Vagina (tissue), 2 donors: ENCODE measurements at places on chromosomes 11 and 22. TPM values are rescaled to one million over a fixed set of nuclear protein-coding genes. Genes with fewer than 3 reads are reported as not detected.

Gene CARD10
- total RNA-seq, result 11.0 TPM

Gene GLB1L2
- 2.0 TPM for total RNA-seq

- H3K27ac ChIP-seq, result no peak overlapping the region
- H3K27me3 ChIP-seq, result no peaks in the 10 kb centered on the region
- H3K36me3 ChIP-seq, result no peaks in the 10 kb centered on the region
- no peak for DNase-seq
Observed at GRCh38 chr11:16096336-16096735, 260.0 kb downstream of the SOX6 start.

DNA sequence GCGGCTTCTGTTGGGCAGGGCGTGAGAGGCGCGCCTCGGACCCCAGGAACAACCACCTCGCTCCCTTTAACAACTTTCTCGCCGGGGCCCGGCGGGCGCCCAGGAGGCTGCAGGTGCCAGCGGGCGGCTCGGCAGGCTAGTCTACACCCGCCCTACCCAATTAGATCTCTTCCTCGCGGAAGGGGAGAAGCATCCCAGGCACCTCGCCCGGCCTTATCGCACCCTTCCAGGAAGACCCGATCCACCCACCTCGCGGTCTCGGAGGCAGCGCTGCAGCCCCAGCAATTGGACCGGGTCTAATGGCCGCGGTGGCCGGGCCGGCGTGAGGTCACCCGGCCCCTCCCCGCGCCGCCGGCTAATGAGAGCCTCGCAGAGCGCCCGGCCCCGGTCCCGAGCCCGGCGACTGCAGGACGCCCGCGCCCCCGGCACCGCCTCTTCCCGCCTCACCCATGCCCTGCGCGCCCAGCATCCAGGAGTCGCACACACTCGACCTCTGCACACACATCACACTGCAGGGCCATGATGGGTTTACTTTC lies at the start of gene PLAAT3:
Gene PLAAT3, minus strand, starts transcription at position 298 of the 536 bp plus-strand sequence. CDS start 419 bp downstream, outside the sequence.
- peak within 1 kb of the TSS; percentile 67 for H3K27ac ChIP-seq
- no peaks in the 10 kb centered on the region for H3K36me3 ChIP-seq

- no peak overlapping the region for H3K27ac ChIP-seq
- H3K4me3 ChIP-seq, result no peak overlapping the region
- no peaks in the 10 kb centered on the region for H3K36me3 ChIP-seq
- no peak for DNase-seq
- no peaks in the 10 kb centered on the region for H3K27me3 ChIP-seq
Observed at GRCh38 chr11:117819096-117820040, 5.2 kb downstream of the FXYD2 start.

DNA sequence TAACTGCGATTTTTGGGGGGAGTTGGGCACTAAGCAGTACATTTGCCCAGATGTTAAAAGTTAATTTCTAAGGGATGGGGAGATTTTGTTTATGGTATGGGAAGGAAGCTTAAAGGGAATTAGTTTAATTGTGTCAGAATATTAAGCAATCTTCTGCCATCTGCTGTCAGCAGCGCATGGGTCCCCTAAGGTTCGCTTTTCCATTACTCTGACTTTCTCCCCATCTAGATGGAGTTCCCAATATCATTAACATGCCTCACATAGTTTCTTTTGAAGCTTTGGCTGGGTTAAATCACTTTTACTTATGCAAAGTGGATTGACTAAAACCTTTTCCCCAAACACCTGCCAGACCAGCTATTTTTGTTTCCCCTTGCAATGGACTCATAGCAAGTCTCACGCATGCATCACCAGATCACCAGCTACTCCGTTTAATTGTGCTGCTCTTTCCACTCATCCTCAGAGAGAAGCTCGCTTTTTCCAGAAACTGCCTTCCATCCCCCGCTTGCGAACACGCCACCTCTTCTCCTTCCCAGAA lies 172.7 kb downstream of the FAT3 start:
- H3K27ac ChIP-seq, result no peak overlapping the region
- no peak for DNase-seq
- no peak overlapping the region for H3K4me3 ChIP-seq
- H3K4me1 ChIP-seq, result no peaks in the 10 kb centered on the region
- H3K36me3 ChIP-seq, result no peaks in the 10 kb centered on the region

DNA sequence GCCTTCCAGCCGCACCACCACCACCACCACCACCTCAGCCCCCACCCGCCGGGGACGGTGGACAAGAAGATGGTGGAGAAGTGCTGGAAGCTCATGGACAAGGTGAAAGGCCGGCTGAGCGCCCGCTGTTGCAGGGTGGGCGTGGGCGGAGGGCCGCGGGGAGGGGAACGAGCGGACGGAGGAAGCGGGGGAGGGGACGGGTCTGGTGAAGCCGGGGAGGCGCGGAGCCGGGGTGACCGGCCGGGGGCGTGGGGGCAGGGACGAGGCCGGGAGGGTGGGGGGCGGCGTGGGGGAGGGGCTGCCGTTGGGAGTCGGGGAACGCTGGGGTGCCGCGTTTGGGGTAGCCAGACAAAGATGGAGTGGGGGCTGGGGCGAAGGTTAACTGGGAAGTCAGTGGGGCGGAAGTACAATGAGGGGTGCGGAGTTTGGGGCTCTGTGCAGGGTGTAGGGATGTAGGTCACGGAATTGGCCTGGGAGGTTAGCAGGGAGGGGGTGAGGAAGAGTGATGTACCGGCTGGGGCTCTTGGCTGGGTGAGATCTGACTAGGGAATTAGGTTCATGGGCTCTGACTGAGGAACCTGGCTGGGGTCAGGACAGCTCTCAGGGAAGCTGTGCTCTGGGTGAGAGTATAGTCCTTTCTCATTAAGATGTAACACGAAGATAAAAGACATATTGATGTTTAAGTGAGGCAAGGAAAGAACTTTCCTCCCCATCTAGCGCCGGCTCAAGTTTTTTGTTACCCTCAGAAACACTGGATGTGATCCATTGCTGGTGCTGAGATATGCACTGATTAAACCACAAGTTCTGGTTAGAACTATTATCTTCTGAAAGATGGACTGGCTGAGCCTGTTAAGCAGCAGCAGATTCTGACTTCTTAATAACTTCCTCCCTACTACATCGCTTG lies 624 bp downstream of the CBL start:
- H3K36me3 ChIP-seq, result no peaks in the 10 kb centered on the region
- no peaks in the 10 kb centered on the region for H3K27me3 ChIP-seq
- H3K4me1 ChIP-seq, result peaks cover 23% of the 10 kb centered on the region
- peak overlapping the region; percentile 95 for H3K27ac ChIP-seq

Gene SLC16A8
- total RNA-seq, result 0.98 TPM

DNA sequence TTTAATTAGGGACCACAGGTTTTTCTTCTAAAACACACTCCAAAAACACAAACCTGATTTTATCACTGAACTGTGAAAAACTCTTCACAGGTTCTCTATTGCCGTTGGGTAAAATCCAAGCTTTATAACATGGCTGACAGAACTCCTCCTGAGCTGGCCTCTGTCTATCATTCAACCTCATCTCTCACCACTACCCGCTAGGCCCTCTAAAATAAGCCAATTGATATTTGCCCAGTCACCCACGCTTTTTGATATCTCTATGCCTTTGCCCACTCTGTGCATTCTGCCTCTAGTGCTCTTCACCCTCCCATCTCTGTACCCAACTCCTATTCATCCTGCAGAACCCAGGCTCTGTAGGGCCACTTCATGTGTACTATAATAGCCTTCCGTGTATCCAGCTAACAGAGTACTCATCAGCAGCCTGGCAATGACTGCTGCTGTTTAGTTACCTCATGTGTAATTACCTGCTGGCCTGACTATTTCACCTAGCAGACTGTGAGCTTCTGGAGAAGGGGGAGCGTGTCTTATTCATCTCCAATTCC lies 1.1 kb upstream of the CNGA4 start:
- no peak overlapping the region for H3K4me3 ChIP-seq
- H3K27ac ChIP-seq, result no peak overlapping the region
- H3K4me1 ChIP-seq, result peaks cover 20% of the 10 kb centered on the region
- H3K36me3 ChIP-seq, result no peaks in the 10 kb centered on the region

DNA sequence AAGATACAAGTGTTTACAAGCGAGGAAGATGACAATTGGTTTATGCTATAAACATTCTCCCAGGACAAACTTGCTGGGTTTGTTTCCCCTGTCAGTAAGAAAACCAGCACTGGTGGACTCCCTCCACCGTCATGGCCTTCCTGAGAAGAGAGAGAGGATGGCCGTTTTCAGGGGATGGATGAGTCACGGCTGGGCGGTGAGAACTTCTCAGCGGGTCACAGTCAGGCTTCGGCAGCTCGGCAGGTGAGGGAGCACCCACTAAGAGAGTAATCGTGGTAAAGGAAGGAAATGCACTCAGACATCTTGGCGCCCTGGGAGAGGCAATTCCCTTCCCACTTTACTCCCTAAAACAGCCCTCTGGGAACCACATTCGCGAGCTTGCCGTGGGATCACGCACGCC lies 83.9 kb downstream of the NCAM1 start:
- DNase-seq, result no peak
- no peak overlapping the region for H3K4me3 ChIP-seq
- no peak overlapping the region for H3K27ac ChIP-seq
- peaks cover 6% of the 10 kb centered on the region for H3K4me1 ChIP-seq
- H3K36me3 ChIP-seq, result no peaks in the 10 kb centered on the region

Gene FLRT1
- 0.49 TPM for total RNA-seq

DNA sequence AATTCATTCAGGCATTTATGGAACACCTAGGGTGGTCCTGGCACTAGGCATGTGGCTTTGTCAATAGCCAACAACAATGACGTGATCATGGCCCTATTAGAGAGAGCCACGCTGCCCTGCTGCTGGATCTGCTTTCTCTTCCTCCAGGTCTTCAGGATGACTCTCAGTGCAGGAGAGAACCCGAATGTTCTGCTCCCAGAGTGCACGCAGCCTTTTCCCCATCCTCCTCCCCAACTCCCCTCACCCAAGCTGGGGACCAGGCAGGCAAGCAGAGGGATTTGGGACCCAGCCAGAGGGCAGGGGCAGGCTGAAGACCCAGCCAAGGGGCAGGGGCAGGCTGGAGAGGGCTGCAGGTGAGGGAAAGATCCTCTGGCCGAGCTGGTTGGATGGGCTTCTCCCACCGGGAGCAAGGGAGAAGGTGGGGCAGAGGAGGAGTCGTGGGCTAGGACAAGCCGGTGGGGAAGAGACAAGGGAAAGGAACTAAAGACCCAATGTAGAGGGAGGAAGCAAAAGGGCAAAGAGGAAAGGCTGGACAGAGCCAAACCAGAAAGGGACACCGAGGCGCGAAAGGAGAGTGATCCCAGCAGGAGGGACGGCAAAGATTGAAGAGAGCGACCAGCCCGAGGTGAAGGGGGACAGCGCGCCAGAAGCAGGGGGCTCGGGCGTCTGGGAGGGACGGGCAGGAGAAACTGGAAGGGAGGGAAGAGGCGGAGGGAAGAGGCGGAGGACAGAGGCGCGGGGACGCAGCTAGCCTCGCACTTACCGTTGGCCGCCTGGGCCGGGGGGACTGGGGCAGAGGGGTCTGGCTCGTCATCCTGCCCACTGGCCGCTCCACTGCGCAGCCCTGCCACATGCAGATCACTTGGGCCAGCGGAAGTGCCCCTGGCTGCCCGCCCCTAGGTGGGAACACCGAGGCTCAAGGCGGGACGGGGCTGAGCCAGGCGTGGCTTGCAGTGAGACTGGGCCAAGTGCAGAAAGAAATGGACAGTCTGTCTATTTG lies at the start of gene KCTD14:
Gene KCTD14, minus strand, starts transcription at position 880 of the 1,000 bp plus-strand sequence. Its CDS starts 27 bp downstream, at position 853.
- H3K4me3 ChIP-seq, result peak within 1 kb of the TSS; percentile 60
- H3K4me1 ChIP-seq, result no peaks in the 10 kb centered on the region
- no peaks in the 10 kb centered on the region for H3K36me3 ChIP-seq
- H3K27ac ChIP-seq, result no peak within 1 kb of the TSS

GRCh38 chr11:60482361-60482760 lies 10.2 kb upstream of the MS4A12 start:
- no peak overlapping the region for H3K4me3 ChIP-seq
- H3K4me1 ChIP-seq, result no peaks in the 10 kb centered on the region
- no peak overlapping the region for H3K27ac ChIP-seq
- DNase-seq, result no peak
- H3K36me3 ChIP-seq, result no peaks in the 10 kb centered on the region
- H3K27me3 ChIP-seq, result no peaks in the 10 kb centered on the region

Gene OR52K2
- total RNA-seq, result not detected

DNA sequence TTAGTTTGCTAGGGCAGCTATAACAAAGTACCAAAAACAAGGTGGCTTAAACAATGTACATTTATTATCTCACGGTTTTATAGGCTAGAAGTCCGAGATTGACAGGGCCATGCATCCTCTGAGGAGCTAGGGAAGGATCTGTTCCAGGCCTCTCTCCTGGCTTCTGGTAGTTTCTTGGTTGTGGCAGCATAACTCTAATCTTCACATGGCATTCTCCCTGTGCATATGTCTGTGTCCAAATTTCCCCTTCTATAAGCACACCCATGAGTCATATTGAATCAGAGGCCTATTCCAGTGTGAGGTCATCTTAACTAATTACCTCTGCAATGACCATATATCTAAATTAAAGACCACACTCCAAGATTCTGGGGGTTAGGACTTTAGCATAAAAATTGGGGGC lies 31.3 kb upstream of the MMP13 start:
- H3K4me1 ChIP-seq, result no peaks in the 10 kb centered on the region
- H3K27me3 ChIP-seq, result no peaks in the 10 kb centered on the region
- no peak overlapping the region for H3K27ac ChIP-seq
- H3K36me3 ChIP-seq, result no peaks in the 10 kb centered on the region
- no peak for DNase-seq
